ENCODE measurements at places on chromosomes 7 and 10.

DNA sequence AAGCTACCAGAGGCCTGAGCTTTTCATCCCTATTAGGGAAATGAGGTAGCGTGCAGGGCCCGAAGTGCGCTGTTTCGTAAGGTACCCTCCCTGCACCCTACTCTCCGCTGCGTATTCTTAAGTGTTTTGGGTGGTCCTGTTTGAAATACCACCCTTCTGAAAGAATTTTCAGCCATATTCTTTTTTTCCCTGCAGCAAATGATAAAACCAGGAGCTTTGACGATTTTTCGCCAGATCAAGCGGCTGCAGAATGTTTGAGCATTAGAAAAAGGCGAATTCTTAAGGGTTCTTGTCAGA is 1.2 kb downstream of the RSBN1L start:
- no peak for DNase-seq

GRCh38 chr10:51950371-51950995 is 251.1 kb upstream of the CSTF2T start:
- DNase-seq: no peak

DNA sequence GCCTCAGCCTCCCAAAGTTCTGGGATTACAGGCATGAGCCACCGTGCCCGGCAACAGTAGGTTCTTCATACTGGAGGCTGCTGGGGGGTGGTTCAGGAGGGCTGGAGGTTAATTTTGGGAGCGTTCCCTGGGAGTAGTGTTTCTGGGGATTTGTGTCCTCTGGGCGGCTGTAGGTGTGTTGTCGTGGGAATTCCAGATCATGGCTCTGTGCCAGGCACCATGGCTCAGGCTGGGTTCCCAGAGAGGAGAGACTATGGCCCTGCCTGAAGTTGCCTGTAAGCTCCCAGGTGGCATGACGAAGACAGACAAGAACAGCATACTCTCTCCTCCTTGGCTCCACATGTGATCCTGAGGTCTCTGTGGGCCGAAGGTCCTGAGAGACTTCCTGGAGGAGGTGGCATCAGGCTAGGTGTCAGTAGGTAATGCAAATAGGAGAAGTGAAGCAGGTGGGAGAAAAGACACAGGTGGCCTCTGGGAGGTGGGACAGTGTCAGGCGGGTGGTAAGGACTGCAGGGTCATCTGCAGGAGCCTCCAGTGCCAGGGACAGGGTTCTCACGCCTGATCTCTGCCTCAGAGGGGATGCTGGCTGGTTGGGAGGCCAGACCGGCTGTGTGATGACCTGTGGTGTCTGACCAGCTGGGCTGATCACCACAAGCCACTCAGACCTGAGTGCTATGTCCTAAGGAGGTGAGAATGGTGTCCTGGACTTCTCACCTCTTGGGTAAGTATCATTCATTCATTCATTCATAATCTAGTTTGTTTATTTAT is 18.7 kb downstream of the CLIP2 start:
- DNase-seq: no peak

- no peak for DNase-seq
These were observed 46.5 kb upstream of the FGL2 start for GRCh38 chr7:77246026-77246640.

DNA sequence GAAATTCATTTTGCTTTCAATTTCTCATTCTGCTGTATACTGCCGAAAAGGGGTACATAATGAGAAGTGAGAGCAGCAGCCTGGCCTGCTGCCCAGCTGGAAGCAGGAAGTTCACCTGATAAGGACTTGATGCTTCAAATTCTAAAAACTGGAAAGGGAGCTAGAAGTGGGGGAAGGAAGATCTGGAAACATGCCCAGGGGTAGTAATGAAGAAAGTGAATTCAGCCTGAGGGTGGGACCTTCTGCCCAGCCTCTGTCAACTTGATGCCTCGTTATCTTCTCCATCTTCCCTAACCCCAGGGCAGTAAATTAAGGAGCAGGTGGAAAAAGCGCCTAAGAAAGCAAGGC is 69.4 kb downstream of the ARMH3 start:
- no peak for DNase-seq

DNA sequence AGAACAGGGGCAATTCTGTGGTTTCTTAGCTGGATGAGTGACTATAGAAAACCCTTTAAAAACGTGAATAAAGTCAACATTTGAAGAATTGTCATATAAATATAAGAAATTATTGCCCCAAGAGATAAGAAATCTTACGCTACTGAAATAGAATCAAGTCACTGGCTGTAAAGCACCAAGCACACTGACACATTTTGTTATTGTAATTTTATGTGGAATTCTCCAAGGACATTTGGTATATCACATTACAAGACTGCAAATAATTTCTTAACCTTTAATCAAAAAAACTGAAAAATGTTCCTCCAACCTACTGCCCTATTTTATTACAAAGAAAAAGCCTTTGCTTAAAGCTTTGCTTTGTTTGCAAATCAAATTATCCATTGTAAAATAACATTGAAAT is 383.3 kb downstream of the IPMK start:
- DNase-seq: no peak

DNA sequence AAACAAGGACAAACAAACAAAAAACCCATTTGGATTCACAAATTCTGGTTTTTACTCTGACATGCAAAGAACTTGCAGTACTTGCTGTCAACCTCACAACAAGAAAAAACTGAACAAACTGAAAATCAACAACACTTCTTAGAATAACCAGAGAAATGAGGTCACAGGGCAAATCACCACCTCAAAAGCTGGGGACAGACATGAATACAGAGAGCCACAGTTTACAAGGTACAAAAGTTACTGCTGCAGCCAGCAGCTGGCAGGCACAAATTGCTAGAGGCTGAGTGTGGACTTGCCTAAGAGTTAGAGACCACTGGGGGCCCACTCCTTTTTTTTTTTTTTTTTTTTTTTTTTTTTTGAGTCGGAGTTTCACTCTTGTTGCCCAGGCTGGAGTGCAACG is 15.0 kb upstream of the RNF32 start:
- no peak for DNase-seq

DNA sequence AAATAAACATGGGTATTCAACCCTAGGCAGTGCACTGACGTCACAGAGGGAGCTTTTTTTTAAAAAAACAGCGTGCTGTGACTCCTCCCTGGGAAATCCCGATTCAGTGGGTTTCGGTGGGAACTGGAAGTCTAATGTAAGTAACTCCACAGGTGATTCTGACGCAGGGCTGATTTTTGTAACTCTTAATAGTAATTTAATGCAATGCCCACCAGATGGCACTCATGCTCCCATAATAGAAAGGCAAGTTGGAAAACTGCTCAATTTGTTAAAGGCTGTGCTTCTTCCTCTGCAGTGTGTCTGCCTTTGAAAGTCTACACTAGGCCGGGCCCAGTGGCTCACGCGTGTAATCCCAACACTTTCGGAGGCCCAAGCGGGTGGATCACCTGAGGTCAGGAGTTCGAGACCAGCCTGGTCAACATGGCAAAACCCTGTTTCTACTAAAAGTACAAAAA is 10.9 kb upstream of the RSU1 start:
- DNase-seq: no peak

GRCh38 chr10:21744223-21744622 is 210.2 kb downstream of the MLLT10 start:
- no peak for DNase-seq

- no peak for DNase-seq
These were observed 60.8 kb upstream of the SMNDC1 start for GRCh38 chr10:110365356-110366143.

- DNase-seq: no peak
These were observed 2.9 kb downstream of the CDK14 start for GRCh38 chr7:90599038-90599437.

DNA sequence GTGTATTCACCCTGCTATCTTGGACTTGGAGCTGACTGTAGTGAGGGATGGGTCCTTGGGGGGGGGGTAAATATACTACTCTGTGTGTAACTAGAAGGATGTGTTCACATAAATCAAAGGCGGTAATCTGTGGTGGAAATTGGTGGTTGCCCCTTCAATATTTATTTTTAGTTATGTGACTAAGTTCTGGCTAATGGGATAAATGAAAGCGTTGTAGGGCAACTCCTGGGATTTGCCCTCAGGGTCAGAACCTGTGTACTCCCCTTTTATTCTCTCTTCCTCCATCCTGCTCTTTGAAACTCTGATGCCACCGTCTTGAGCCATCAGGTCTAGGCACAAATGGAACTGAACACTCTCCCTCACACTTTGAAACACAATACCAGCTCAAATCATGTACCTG is 24.3 kb upstream of the ST7 start:
- DNase-seq: no peak

- DNase-seq: no peak
These were observed 857.8 kb downstream of the KCNMA1 start for GRCh38 chr10:76779796-76780301.

- DNase-seq: no peak
These were observed 996.8 kb downstream of the KCNMA1 start for GRCh38 chr10:76640806-76641205.

DNA sequence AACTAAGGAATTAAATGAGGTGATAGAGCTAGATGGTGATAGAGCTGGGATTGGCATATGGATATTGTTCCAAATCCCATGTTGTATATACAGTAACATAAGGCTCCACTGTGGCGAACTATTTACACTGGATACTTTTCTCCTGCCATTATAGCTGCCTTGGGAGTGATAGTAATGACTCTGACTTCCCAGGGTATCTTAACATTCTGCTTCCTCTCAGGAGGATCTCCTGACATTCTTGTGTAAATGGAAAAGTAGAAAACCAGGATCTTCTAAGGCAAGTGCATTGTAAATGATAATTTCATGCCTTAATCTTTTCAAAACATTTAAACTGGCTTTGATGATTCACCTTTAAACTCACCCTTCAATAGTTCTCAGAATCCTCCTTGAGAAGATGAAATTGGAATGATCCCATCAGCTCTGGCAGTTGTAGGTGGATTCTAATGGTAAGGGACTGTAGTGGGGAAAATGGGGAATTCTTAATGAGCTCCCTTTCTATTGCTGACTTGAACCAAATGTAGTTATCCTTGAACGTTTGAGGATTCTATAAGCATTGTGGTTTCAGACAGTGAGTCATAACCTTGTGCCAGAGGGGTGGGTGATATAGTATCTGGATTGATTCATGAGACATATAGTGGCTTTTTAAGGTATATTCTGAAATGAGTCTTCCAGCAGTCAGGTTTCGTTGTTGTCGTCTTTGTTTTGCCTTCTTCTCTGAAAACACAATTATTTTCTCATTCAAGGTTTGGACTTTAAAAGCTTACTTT is 450.0 kb downstream of the SUGCT start:
- DNase-seq: no peak

DNA sequence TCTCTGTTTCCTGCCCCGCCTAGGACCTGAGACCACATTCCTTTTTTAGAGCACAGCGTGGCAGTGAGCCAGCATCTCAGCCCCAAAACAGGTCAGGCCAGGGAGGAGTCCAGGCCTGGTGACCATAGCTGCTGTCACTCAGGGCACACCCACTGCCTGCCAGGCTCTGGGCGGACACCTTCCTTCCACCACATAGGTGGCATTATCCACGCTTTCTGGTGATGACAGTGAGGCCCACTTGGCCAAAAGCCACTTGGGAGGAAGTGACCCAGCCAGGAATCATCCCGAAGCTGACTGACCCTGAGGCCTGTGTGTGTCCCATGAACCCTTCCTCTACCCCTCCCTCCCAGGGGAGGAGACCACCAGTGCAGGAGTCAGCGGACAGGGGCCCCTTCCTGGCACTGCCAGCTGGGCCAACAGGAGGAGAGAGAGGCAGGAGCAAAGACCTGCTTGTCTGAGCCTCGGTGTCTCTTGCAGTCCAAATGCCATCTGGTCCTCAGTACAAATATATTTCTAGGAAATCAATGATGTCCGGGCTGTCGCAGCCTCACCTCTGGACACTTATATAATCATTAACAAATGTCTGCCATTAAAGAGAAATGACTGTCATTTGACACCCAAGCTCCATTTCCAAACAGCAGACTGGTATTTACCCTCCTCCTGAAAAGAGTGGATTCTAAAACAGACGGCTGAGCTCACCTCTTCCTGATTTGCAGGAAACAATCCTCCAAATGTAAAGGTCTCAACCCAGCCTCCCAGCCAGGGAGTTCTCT is 63.0 kb downstream of the ABRAXAS2 start:
- no peak for DNase-seq

DNA sequence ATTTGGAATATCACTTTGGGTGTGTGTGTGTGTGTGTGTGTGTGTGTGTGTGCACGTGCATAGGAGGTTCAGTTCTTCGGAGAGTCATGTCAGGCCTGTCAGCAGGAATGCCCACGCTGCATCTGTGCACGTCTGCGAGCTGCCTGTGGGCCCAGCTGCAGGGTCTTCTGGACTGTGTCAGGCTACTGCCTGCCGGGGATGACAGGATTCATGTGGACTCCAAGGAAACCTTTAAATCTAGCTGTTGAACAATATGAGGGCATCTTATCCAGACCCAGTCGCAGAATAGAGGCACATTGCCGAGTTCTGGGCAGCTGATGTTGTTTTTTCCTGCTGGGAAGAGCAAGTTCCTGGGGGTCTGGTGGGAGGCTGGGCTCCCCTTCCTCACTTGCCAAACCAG is 19.0 kb downstream of the AQP1 start:
- no peak for DNase-seq

GRCh38 chr7:83863906-83864305 is 215.0 kb upstream of the SEMA3E start:
- no peak for DNase-seq

GRCh38 chr7:27141137-27141922 is 2.2 kb downstream of the HOXA5 start:
- no peak for DNase-seq

DNA sequence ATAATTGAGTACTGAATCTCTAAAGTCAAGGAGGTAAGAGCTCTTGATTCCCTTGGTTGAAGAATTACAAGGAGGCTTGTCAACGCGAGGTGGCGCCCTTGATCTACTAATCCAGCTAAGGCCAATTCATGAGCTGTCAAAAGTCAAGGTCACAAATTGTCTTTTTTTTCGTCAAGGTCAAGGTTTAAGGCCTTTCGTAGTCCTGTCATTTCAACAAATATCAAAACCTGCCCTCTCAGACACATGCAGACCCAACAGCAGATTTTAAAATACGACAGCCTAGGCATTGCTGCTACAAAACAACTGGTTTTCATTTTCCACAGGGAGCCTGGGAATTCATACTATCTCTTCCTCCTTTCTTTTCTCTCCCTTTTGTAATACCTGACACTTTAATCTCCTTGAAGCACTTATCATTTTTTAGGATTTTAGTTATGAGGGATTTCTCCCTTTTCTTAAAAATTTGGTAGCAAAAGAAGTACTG is 3.6 kb downstream of the HOXA13 start:
- no peak for DNase-seq

- DNase-seq: no peak
These were observed 188.9 kb downstream of the BICC1 start for GRCh38 chr10:58701405-58702135.

DNA sequence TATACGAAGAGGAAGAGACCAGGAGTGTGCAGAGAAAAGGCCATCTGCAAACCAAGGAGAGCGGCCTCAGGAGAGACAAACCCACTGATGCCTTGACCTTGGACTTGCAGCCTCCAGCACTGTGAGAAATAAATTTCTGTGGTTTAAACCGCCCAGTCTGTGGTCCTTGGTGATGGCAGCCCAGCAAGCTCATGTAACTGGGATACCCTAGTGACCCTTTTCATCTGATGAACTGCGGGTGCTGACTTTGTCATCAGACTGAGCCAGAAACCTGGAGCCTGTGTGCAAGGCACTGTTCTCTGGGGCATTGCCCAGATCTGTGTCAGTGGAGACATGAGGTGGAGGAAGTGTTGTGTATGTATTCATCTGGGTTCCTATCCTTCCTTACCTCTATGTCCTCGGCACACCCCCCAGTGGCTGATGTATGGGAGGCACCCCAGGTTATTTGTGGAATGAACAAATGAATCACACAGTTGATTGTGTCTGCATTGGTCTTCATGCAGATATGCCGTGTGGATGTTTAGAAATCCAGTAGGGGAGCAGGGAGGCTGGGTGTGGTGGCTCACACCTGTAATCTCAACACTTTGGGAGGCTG is 64.5 kb upstream of the BTBD16 start:
- DNase-seq: no peak

- DNase-seq: no peak
These were observed 205.9 kb downstream of the MBL2 start for GRCh38 chr10:52566471-52567246.
